NCI-H1694 (cell line): ENCODE measurements at places on chromosomes 5 and 9.

- no peak for DNase-seq
Measured at GRCh38 chr9:98504298-98505282, 204.1 kb downstream of the GABBR2 start.

- DNase-seq: no peak
Measured at GRCh38 chr9:78562021-78562420, 265.1 kb downstream of the PSAT1 start.

DNA sequence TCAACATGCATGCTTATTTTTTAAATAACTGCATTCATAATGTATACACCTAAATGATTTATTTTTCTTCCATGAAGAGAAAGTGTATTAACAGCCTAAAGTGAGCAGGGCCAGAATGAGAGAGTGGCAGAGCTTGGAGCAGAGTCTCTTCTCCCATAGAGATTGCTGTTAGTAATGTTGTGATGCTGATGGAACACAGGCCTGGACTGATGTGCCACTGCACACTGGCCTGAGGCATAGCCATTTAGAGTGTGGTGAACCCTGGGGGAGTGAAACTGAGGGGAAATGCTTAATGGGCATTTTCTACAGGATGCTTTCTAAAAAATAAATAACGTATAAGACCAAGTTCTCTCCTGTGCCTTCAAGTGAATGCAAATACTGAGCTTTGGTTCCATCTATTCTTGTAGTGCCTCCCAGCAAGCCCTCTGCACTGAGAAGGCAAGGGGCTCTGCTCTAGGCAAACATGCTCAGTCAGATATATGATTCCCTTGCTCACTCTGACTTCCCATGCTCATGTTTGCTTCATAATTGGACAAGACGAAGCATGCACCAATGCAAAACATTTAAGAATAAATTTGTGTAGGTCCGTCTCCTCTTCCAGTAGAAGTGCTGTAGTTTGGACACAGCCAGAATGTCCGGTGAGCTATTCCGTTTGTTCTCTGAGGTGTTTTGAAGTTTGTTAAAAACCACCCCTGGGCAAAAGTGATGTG, 185.7 kb downstream of the PBX3 start:
- DNase-seq: no peak

- DNase-seq: no peak
Measured at GRCh38 chr5:6483880-6484382, 35.3 kb downstream of the UBE2QL1 start.

DNA sequence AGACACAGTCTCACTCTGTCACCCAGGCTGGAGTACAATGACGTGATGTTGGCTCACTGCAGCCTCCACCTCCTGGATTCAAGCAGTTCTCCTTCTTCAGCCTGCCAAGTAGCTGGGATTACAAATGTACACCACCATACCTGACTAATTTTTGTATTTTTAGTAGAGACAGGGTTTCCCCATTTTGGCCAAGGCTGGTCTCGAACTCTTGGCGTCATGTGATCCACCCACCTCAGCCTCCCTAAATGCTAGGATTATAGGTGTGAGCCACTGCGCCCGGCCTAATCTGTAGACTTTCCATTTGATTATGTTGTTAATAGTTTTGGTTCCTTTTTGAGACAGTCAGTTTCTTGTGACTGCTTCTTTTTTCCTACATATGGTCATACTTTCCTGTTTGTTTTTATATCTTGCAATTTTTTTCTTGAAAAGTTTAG, 31.0 kb downstream of the MTREX start:
- DNase-seq: no peak

- no peak for DNase-seq
Measured at GRCh38 chr9:92965061-92965758, 17.9 kb downstream of the FGD3 start.

DNA sequence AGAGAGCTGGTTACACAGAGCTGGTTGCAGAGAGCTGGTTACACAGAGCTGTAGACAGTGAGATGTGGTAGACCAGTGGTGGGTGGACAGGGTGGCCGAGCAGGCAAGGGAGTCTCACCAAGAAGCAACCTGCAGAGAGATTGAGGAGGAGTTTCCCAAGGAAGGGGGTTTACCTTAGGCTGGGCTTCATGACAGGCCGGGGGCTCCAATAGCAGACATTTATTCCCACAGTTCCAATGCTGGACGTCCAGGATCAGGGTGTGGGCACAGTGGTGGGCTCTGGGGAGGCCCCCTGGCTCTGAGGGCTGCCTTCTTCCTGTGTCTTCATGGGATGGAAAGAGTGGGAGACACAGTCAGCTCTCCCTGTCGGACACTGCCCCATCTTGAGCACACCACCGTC, 386.9 kb upstream of the IRX4 start:
- no peak for DNase-seq

GRCh38 chr5:180160215-180160614, 48.8 kb downstream of the RASGEF1C start:
- DNase-seq: no peak

- DNase-seq: no peak
Measured at GRCh38 chr9:35237311-35237710, 75.5 kb downstream of the UNC13B start.
